Adipocyte (in vitro differentiated cells): ENCODE measurements at places on chromosomes 1 and 21.

DNA sequence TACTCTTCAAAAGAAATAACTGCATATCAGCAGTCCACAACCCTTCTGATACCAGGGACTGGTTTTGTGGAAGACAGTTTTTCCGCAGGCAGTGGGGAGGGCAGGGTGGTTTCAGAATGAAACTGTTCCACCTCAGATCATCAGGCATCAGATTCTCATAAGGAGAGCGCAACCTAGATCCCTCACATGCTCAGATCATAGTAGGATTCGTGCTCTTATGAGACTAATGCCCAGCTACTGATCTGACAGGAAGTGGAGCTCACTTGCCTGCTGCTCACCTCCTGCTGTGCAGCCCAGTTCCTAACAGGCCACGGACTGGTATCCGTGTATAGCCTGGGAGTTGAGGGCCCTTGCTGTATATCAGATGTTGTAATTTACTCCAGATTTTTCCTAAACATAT is 11.5 kb downstream of the RO60 start:
- no peak for DNase-seq

DNA sequence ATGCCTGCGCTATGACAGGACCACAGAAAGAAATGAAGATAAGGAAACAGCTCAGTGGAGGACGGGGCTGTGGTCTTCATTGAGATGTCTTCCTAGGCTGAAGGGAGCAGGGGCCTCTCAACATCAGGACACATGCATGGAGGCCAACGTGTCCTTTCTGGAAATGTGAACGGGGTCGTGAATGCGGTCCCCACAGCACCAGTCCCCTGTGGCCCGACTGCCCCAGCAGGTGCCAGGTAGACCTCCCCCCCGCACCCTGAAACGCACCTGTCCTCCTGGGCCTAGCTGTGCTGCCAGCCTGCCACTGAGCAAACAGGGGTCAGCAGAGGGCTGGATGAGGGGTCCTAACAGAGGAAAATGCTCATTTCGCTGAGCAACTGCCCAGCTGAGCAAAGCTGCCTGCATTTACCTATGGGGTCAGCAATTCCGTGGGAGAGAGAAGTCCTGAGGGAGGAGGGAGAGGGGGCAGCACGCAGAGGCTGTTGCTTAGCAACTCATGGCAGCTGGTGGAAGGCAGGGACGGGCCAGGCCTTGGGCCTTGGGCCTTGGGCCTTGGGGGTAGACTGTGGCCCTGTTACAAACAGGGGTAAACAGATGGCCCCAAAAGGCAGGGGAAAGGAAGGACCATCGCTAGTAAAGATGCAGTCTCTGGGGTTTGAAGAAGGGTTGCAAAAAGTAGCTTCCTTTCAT is 77.4 kb downstream of the NPHP4 start:
- no peak for DNase-seq

DNA sequence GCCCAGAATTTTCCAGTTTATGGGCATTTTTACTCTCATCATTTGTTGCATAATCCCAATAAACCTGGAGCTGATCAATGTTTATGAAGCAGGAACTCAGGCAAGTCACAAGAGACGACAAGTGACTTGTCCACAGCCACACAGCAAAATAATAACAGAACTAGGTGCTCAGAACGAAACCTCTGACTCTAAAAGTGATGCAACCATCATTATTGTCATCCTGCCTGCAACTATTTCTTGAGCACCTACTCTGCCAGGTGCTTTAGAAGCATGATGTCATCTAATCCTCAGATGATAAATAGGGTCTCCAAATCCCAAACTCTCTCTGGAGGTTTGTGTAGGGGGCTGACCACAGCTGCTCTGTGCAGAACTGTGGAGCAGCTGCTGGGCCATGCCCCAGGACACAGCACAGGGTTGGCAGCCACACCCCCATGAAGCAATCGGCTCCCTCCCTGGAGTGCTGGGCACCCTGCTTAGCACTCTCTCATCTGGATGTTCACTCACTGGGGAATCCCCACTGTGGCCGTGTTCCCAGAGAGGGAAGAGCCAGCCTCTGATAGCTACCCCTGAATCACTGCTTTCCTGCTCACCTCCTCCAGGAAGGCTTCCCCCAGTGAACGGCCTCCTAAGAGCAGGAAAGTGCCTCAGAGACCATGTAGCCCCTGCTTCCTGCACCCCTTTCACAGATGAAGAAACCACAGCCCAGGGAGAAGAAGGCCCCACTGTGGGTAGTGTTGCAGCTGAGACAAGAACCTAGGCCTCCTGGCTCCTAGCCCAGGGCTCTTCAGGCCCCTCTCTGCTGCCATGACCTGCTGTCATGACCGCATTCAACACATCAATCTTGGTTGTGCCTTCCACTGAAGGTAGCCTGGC is 2.1 kb downstream of the TTC22 start:
- peak; percentile 22 for DNase-seq

- peak; percentile 90 for DNase-seq
Observed at GRCh38 chr1:92951141-92951582, 10.1 kb downstream of the DIPK1A start.

- DNase-seq = no peak
Observed at GRCh38 chr1:188735567-188735966, 1742.1 kb downstream of the BRINP3 start.

- no peak for DNase-seq
Observed at GRCh38 chr21:39555911-39556590, 56.7 kb upstream of the B3GALT5 start.

- DNase-seq = no peak
Observed at GRCh38 chr1:53190210-53190611, 6.4 kb upstream of the CPT2 start.

- peak; percentile 84 for DNase-seq
Observed at GRCh38 chr1:50978144-50978851, 8.3 kb downstream of the CDKN2C start.

DNA sequence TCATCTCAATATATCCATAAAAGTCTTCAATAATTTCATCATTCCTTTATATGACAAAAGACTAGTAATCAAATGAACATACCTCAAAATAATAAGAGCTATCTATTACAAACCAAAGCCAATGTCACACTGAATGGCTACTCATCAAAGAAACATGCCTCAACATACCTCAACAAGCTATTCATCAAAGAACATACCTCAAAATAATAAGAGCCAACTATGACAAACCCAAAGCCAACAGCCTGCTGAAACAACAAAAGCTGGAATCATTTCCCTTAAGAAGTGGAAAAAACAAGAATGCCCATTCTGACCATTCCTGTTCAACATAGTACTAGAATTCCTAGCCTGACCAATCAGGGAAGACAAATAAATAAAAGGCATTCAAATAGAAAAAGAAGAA is 1373.7 kb downstream of the BRINP3 start:
- no peak for DNase-seq

- DNase-seq = peak; percentile 71
Observed at GRCh38 chr1:71717186-71717585, 565.2 kb downstream of the NEGR1 start.

DNA sequence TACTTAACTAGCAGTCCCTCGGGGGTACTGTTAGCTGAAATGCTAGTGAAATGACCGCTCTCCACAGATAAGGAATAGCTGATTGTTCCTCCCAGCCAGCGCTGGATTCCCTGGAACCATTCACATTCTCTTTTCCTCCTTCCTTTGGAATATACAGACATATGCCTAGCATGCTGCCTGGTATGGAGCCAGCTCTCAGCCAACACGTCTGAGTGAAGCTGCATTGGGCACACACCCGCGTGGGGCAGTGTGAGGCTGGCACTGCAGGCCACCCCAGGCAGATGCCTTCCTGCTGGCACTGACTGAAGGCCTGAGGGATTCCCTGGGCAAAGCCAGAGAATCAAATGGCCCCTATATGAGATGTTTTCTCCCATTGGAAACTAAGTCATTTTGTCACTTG is 66.7 kb downstream of the TLR5 start:
- no peak for DNase-seq

- no peak for DNase-seq
Observed at GRCh38 chr1:183862967-183863366, 58.0 kb downstream of the RGL1 start.

DNA sequence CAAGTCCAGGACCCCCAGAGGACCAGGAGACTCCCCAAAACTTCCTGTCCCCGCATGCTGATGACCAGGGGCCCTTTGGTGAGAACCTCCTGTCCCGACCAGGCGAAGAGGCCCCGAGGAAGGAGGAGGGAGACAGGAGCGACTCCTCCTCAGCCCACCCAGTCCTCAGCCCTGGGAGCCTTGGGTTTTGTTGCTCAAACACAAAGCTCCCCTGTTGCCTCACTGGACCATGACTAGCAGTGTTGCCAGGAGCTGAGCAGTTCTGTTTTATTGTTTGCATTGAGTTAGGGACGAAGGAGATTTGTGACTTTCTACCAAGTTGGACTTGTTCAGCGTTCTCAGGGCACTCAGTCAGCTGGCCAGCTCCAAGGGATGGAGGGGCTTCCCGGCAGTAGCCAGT is 10.0 kb downstream of the UMODL1 start:
- DNase-seq = no peak

GRCh38 chr1:224438989-224439388 is 4.4 kb upstream of the WDR26 start:
- no peak for DNase-seq

DNA sequence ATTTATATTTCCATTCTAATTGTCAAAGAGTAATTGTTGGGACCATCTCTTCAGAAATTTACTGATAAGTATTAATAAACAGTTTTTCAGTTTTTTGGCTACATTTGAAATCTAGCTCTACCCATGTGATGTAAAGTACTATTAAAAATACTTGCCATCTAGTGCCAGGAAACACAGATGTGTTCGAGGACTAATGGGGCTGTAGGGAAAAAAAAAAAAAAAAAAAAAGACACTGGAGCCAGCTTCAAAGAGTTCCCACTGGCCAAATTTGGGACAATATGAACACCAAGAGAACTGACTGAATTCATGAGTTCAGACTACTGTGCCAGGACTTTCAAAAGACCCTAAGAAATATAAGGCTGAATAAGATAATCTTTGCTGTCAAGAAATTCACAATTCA is 65.2 kb upstream of the GFI1 start:
- DNase-seq = no peak

GRCh38 chr1:206023695-206024094 is at the start of gene CTSE:
TSS of gene CTSE (minus strand) at chr1:206023895. CDS start at chr1:206023791, 104 bp downstream.
- no peak for DNase-seq

DNA sequence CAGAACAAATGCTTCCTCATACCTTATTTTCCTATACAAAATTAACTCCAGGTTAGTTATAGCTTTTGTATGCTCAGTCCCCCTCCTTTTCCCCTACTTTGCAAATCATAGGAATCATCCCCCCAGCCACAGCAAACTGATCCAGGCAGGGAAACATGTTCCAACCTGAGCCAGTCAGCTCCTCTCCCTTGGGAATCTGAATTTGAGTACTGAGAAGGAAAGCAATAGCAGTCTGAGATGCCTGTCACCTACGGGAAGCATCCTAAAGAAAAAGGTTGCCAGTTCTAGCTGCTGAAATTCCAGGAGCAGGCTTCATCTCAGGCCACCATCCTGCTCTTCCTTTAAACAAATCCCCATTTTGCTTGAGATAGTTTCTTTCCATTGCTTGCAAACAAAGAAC is 6.9 kb downstream of the ADSS2 start:
- DNase-seq = peak; percentile 50

DNA sequence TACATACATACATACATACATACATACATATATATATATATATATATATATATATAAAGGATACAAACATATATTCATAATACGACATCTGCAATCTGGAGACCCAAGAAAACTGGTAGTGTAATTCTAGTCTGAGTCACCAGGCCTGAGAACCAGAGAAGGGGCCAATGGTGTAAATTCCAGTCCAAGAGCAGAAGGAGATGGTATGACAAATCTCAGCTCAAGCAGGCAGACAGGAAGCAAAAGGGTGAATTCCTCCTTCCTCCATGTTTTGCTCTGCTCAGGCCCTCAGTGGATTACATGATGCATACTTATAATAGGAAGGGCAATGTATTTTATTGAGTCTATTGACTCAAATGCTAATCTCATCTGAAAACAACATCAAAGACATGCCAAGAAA is 1060.4 kb upstream of the TMPRSS15 start:
- no peak for DNase-seq

- peak; percentile 89 for DNase-seq
Observed at GRCh38 chr1:169546087-169546995, 39.9 kb downstream of the F5 start.

GRCh38 chr1:14970799-14971141 is 182.8 kb upstream of the TMEM51 start:
- no peak for DNase-seq

- no peak for DNase-seq
Observed at GRCh38 chr1:227884370-227885134, 63.2 kb downstream of the WNT9A start.

DNA sequence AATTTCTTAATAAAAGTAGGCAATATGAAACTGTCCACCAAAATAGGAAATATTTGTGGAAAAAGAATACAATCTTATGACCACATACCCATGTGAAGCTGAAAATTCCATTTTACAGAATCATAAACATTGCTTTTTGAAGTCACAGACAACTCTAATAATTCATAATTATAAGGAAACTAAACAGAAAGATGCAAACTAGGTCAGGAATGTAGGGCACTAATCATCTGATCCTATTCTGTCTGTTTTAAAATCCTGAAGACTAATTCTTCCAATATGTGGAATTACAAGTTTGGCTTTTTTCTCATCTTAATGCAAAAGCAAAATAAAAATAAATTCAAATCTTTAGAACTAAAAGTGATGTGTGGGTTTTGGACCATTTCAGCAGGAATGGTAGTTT is 528.6 kb downstream of the LTN1 start:
- peak; percentile 74 for DNase-seq

- no peak for DNase-seq
Observed at GRCh38 chr1:3007298-3008147, 13.7 kb upstream of the ACTRT2 start.

DNA sequence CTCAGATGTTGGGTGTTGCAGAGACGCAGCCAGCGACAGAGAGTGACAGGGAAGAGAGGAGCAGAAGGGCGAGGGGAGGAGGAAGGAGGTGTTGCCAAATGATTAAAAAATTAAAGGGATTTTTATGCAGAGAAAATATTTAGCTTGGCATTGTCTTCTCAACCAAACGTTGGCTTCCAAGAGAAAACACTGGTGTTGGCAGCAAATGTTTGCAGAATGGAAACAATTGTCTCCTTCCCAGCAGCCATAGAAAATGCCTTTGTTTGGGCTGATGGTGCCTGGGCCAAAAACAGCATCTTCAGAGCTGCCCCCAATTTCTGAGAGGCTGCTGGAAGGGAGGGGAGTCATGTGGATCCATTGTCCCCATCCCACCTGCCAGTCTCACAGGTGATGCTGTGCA is 29.7 kb upstream of the GRIK3 start:
- DNase-seq = no peak

GRCh38 chr1:154574716-154575115 is 7.1 kb downstream of the CHRNB2 start:
- DNase-seq = no peak

GRCh38 chr1:230335861-230336522 is 90.1 kb downstream of the PGBD5 start:
- no peak for DNase-seq

- DNase-seq = peak; percentile 78
Observed at GRCh38 chr1:236759252-236759859, 35.7 kb upstream of the MTR start.

- DNase-seq = no peak
Observed at GRCh38 chr1:61670016-61670415, 54.9 kb downstream of the TM2D1 start.

GRCh38 chr1:233744779-233745513 is 131.0 kb downstream of the KCNK1 start:
- DNase-seq = no peak

GRCh38 chr1:211640301-211640630 is 35.2 kb downstream of the NEK2 start:
- no peak for DNase-seq

GRCh38 chr1:228180959-228181644 is 15.5 kb downstream of the IBA57 start:
- DNase-seq = no peak
